SIG-M5 (cell line): ENCODE measurements at places on chromosomes 2 and 18.

DNA sequence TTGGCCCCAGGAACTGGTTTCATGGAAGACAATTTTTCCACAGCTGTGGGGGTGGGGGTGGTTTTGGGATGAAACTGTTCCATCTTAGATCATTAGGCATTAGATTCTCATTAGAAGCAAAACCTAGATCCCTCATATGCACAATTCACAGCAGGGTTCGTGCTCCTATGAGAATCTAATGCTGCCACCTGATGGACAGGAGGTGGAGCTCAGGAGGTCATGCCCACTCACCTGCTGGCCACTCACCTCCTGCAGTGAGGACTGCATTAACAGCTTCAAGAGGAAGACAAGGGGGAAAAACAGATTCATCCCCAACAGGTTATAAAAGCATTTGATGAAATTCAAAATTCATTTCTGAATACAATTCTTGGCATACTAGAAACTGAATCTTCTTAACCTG is 38.5 kb downstream of the THAP4 start:
- DNase-seq, result no peak

DNA sequence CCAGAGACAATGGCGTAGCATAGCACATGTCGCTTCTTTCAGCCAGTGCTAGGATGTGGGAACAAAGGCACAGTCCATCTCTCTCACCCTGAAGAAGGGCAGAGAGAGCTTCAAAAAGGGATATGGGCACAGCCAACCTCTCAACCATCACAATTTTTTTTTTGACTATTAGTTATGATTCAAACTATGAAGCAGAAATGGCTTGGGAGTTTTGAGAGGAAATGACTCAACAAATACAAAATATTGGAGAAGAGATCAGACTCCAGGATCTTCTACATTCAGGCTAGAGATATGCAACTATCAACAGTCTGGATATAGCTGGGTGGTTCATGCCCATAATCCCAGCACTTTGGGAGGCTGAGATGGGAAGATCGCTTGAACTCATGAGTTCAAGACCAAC is 109.1 kb downstream of the MCFD2 start:
- no peak for DNase-seq

DNA sequence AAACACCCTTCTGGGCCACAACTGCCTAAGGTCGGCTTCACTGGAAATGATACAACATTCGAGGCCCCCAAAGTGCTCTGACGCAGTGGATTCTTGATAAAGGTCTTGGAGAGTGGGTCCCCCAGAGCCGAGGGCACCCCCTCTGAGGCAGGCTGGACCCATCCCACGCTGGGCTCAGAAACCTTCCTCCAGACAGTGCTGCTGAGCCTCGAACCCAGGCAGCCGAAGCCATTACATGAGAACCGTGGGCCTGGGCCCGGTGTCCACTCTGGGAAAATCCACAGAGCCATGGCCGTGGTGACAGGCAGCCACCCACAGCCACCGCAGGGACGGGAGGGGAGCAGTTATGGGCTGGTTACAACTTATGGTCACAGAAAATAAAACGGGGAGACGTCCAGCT is 81.4 kb upstream of the ID2 start:
- DNase-seq, result no peak

DNA sequence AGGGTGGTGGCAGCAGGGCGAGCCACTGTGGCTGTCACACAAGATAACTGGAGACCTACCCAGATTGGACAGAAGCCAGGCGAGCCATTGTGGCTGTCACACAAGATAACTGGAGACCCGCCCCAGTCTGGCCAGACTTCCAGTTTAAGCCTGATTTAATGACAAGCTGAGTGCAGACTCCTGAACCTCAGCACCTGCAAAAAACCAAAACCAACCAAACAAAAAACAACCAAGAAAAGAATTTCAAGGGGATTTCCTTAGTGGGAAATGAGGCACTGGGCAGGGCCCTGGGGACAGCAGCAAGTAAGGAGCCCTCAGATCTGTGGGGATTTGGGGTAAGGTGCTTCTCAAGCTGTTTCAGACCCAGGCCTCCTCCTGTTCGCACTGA is 95.2 kb upstream of the BOD1L2 start:
- DNase-seq, result no peak

- DNase-seq, result no peak
Observed at GRCh38 chr2:49988276-49988675, 834.0 kb upstream of the FSHR start.

GRCh38 chr2:178397002-178397605 is 53.9 kb downstream of the PRKRA start:
- no peak for DNase-seq

- DNase-seq, result no peak
Observed at GRCh38 chr18:45935591-45936335, 31.4 kb downstream of the EPG5 start.

- DNase-seq, result no peak
Observed at GRCh38 chr2:177402096-177402495, 9.5 kb downstream of the AGPS start.

GRCh38 chr2:210309548-210310233 is 5.3 kb downstream of the MYL1 start:
- DNase-seq, result no peak

- DNase-seq, result peak; percentile 2
Observed at GRCh38 chr2:168961450-168962229, 60.5 kb downstream of the G6PC2 start.

GRCh38 chr2:165876712-165877111 is 76.9 kb downstream of the TTC21B start:
- no peak for DNase-seq

DNA sequence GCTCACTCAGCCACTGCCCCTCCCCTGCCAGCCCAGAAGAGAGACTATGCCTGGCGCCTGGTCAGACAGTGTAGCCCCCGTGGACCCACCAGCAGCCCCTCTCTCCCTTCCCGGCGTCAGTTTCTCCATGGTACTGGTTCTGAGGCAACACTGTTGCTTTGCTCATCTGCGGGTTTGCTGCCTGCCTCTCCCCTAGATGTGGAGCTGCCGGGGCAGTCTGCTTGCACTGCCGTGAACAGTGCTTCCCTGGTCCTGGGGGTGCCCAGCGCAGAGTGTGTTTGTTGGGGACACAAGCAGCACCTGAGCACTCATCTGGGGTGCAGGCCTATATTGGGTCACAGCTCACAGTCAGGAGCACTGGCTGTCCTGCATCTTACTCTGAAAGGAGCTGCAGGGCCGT is 309.9 kb downstream of the NDUFA10 start:
- no peak for DNase-seq

DNA sequence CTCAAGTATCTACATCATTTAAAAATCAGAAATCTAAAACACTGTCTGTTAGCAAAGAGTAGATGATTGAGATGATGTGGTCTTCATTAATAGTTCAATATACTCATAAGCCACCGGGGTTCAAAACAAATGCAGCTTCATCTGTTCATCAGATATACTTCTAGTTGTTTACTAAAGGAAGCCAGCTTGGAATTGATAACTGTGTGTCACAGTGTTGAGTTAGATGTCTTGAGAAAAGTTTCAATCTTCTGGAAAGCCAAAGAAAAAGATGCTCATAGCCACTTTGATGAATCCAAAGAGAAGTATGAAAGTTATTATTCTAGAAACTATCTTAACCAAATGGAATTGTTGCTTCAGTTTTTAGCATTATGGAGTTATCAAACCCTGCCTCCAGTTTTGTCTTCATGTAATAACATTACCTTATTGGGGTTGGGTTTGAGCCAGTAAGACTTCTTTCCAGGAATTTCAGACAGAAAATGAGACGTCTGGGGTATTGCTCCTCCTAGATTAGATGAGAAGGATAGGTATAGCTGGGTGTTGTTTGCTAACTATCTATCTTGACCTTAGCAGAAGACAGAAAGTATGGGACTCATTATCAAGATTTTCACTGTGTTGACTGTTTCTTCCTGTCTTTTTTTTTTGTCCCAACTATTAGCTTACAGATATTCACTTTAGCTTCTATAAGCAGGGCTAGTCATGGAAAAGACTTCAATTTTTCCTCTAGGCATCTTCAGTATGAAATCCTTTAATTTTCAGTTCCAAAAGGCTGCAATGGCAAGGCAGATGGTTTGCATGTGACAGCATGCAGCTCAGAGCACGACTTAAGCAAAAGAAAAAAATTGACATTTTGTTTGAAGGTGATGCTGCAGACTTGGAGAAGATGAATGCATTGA is 66.5 kb downstream of the LNPK start:
- DNase-seq, result no peak

- DNase-seq, result no peak
Observed at GRCh38 chr18:70256184-70256583, 32.7 kb upstream of the SOCS6 start.

DNA sequence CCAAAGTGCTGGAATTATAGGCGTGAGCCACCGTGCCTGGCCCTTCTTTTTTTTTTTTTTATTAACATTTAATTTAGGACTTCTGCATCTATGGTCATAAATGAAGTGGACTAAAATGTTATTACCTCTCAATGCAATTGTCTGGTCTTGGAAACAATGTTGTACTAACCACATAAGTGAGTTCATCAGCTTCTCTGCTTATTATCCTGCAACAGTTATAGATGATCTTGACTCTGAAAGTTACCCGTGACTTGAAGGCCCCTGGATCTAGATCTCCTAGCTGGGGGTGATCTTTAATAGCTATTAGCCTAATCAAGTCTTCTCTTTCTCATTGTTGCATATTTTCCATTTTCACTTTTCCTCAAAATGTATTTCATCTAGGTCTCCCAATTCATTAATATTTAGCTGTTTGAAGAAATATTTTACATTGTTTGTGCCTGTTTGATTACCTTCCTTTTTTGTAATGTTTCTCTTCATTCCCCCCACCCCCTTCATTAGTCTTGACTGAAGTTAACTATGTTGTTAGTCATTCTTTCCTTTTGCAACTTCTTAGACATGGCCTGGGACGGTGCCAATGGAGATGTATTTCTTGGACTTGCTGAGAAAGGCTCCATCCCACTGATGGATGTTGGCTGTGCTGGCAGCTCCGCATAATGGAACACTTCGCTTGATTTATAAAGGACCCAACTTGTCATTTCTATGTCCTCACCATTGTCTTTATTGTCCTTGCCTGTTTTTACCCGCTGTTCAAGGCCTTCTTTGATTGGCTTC is 141.6 kb upstream of the RIOK3 start:
- no peak for DNase-seq

DNA sequence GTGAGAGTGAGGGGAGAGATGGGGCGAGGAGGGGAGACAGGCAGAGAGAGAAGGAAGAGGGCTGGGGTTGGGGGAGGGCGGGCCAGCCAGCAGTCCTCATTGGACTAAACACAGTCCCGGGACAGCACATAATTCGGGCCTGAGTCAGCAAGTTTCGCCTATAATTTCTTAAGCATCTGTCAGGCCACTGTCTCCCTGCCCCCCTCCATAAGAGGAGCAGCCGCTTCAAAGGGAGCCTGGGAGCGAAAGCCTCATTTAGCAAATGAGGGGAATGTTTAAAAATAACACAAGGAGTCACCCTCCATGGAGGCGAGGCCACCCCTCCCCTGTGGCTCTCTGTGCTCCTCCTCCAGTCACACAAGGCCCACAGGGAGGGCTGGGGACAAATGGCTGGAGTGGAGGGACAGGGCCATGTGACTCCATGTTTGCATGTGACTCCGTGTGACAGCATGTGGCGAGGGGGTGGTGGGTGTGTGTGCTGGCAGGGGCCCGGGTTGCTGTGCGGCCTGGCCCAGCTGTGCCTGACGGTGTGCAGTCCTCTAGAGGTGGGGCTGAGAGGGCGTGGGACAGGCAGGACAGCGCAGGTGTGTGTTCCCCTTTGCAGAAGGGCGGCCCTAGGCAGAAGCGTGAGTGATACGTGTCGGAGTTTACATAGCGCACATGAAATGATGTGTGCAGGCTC is 162.4 kb downstream of the CELF4 start:
- no peak for DNase-seq

DNA sequence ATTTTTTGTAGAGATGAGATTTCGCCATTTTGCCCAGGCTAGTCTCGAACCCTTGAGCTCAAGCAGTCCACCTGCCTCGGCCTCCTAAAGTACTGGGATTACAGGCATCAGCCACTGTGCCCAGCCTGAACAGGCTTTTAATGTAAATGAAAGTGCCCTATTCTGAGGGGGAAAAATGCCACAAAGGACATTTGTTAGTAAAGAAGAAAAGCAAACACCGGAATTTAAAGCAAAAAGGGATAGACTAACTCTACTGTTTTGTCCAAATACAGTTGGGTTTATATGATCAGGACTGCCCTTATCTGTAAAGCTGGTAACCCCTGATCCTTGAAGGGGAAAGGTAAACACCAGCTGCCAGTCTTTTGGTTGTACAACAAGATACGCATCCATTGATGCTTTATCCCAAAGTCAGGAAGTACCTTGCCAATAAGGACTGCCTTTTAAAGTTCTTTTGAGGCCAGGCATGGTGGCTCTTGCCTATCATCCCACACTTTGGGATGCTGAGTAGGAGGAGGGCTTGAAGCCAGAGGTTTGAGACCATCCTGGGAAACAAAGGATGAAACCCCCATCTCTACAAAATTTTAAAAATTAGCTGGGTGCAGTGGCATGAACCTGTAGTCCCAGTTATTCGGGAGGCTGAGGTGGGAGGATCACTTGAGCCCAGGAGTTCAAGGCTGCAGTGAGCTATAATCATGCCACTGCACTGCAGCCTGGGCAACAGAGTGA is 13.1 kb downstream of the CLEC4F start:
- no peak for DNase-seq

- DNase-seq, result no peak
Observed at GRCh38 chr18:3889803-3890202, 439.8 kb downstream of the TGIF1 start.
